ENCODE measurements at places on chromosomes 5 and 9. TPM values are rescaled to one million over a fixed set of nuclear protein-coding genes. Genes with fewer than 3 reads are reported as not detected.

GRCh38 chr9:117919538-117919937 is 215.3 kb downstream of the TLR4 start:
- no peak for ATAC-seq

DNA sequence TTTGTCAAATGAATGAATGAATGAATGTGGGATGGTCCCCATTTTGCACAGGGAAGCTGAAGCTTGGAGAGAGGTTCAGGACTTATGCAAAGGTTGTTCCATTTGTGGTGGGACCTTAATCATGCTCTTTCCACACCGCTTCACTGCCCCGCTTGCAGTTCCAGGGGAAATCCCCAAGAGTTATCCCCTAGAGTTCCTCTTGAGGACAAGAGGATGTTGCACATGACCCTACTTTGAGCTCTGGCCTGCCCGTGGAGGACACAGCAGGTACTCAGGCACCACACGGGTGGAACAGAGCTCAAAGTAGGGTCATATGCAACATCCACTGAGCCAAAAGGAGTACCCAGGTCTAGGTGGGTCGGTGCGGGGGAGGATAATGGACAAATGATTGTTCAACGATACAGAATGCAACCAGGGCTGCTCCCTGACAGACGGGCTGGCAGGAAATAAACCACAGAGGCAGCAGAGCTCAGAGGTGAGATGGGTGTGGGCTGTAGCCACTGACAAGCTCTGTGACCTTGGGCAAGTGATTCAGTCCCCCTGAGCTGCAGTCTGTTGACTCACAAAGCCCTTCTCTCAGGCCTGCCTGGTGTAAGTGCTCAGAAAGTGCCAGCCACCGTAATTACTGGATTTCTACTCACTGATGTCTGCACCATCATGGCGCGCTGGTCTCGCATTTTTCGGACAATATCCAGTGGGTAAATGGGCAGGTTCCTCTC is 60.3 kb upstream of the EPB41L4B start:
- peak; percentile 37 for ATAC-seq

DNA sequence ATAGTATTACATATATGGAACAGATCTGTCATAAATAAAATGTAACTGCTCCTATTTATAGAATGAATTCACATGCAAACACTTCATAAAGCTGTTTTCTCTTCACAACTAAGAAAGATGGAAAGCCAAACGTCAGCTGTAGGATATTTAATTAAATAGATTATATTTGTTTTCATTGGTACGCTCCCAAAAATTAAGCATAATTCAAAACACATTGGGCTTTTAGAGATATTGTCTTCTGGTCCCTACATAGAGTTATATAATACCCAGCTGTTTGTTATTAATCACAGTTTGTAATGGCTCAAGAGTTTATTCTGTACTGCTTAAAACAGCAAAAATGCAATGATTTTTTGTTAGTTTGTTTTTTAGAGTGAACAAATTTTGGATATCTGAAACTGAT is 61.2 kb downstream of the MRPS30 start:
- no peak for ATAC-seq

MCC gene
- total RNA-seq, result 4.3 TPM

GRCh38 chr9:90107726-90108655 is 503.2 kb downstream of the GADD45G start:
- ATAC-seq, result no peak

DNA sequence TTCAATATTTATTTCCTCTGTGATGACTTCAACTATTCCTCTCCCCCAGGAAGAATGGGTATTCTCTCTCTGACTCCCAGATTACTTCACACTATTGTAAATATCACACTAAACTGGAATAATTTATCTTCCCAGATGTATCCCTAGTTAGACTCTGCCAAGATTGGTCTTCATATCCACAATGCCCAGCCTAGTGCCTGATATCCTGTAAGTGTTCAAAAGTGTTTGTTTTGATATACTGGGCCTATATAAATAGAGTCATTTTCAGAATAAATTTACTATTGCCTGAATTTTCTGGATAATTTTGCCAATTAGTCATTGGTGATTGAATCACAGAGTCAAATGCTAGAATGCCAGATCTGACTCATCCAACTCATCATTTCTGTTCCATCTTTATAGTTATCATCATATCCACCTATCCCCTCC is 143.7 kb upstream of the TNC start:
- no peak for ATAC-seq

DNA sequence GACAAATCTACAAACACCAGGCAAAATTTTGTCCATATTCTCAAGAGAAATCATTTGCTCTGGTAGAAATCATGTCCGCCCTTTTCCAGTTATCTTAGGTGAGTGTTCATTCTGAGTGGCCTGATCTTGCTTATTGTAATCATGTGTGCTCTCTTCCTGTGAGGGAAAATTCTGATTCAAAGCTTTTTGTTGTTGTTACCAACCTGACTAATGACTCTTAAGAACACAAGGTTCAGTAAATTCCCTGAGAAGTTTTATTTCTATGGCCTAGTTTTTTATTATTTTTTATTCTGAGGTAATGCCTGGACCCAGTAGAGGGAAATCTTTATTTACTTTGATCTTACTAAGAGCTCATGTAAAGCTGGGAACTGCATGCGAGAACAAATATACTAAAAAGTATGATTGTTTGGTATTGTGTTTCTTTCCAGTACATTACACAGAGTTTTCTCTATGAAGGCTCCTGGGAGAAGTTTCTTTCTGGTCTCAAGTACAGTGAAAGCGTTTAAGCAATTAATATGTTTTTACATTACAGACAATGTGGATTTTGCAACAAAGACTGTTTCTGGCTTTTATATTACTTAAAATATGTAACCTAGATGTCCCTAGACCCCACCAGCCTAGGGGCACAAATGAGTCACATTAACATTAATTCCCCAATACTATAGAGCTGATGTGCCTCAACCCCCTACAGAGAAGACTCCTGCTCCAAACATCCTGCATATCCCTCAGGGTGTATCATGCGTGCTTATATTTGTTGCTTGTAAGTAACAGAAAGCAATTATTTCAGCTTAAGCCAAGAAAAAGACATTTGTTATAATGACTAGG is 138.1 kb downstream of the TMEM167A start:
- ATAC-seq, result no peak

OR2Y1 gene
- total RNA-seq, result not detected

GRCh38 chr5:320524-321229 is 837 bp upstream of the AHRR start:
- no peak for ATAC-seq

All from activated T-helper 17 cell treated with anti-CD3 and anti-CD28 coated beads, Interleukin-2, amount 50 U/mL, for 72 hours (primary cell).